ENCODE measurements at places on chromosomes 7 and 10.

GRCh38 chr10:88158526-88159122 is 295.2 kb downstream of the PTEN start:
- DNase-seq, result no peak

DNA sequence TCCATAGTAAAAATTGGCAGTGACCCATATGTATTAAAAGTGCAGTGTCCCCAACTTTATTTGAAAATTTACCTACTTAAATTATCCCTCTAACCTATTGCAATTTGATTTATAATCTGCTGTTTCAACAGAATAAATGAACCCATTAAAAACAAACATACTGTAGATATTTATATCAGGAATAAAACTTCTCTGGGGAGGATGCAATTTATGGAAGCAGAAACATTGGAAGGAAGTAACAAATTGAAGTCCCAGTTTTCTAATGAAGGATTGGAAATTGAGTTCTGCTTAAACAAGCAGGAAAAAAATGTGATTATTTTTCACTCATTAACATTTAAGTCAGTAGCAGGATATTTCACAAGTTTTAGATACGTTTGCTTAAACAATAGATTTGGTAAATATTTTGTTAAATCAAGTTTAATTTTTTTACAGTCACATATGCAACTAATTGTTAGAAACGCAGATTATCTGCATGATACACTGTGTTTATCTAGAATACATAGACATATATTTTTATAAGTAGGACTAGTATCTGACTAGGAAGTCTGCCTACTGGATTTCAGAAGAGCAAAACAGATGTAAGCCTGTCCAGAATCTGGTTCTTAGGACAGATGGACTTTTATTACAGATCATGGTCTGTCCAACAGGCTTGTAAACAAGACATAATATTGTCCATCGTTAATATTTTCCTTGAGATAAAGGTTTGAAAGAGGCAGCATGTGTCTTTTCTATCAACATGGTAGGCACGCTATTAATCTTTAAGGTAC is 5.3 kb downstream of the AGMO start:
- DNase-seq, result no peak

DNA sequence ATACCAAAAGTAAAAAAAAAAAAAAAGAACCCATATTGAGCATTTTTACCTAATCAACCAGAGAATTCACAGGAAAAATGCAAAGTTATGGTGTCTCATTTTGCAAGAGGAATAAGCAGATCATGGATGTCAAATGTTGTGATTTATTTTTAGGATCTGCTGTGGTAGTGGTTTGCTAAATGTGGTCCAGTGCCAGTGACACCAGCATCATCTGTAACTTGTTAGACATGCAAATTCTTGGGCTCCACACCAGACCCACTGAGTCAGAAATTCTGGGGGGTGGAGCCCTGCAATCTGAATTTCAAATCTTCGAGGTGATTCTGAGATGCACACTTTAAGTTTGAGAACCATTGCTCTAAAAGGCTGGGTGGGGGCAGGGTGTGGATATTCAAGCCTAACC is 30.1 kb upstream of the ZEB1 start:
- DNase-seq, result no peak

DNA sequence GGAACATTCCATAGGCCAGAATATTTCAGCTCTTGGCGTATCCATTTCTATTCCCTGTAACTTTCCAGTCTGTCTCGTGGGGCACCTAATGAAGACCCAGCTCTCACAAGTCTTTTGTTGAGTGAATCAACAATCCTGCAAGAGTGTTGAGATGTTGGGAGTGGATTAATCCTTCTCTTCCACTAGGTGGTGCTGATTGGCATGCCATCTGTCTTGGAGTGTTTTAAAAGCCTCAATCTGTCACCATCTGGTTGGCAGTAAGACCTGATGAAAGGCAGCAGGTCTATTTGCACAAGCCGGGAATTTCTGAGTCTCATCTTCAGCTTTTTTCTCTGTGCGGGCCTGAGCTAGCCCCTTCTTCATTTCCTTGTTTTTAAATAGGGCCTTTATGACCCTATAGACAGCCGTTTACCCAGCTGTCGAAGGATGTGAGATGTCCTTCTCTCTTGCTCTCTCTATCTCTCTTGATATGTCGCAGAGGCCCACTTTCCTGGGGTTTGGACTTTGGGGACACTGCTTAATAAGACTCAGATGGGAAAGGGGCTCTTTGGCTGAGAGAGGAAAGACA is 180.5 kb downstream of the ZNF365 start:
- DNase-seq, result peak; percentile 11

DNA sequence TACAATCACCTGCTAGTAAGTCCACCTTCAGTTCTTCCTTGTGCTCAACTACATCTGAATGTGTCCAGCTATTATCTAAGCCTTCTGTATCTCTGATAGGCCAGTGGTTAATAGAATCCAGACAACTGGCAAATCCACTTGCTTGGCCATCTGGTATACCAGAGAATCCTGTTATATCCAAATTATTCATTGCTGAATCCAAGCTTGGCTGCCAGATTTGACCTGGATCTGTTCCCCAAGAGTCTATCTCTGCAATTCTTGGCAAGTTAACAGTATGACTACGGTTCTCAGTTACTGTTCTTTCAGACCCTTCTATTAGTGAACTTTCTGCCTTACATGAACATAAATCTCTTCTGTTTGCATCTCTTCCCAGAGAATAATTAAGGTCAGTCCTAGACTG is 154.6 kb upstream of the TARP start:
- DNase-seq, result no peak

DNA sequence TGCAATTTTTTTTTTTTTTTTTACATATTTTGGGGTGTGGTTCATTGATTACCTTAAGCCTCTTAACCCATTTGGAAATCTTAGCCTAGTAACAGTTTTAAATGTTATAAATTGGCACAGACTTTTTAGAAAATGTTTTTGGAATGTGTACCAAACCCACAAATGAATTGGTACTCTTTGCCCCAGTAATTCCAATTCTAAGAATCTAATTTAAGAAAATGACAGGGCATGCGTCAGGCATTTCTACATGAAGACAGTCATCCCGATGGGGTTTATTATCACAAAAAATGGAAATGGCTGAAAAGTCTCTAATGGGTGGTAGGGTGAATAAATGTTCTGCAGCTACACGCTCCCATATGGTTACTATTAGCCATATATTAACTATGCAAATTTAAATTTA is 54.9 kb downstream of the ITIH5 start:
- DNase-seq, result no peak

- DNase-seq, result no peak
Observed at GRCh38 chr10:130817674-130818073, 493.8 kb downstream of the TCERG1L start.

DNA sequence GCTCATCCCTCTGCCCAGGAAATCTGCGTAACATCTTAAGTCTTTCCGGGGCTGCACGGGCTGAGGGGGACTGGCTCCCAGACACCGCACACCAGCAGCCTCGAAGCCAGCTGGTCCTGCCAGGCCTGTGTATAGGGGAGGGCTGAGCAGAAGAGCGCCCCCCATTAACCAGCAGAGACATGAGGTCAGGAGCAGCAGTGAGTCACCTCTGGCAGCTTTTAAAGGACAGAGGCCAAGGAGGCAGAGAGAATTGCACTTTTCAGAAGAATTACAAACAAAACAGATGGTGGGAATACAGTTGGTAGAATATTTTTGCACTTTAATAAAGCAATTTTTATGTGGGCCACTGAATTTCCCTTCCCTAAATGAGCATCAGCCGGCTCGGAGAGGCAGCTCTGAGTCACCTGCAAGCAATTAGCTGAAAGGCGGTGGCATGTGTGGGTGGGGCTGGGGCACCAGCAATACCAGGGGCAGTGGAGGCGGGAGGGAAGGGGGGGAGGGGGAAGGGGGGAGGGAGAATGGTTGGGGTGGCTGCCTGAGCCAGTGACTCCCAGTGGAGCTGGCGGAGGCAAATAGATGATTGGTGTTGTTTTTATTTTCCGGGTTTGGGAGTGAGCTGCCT is 39.1 kb downstream of the GOLGA7B start:
- DNase-seq, result no peak

DNA sequence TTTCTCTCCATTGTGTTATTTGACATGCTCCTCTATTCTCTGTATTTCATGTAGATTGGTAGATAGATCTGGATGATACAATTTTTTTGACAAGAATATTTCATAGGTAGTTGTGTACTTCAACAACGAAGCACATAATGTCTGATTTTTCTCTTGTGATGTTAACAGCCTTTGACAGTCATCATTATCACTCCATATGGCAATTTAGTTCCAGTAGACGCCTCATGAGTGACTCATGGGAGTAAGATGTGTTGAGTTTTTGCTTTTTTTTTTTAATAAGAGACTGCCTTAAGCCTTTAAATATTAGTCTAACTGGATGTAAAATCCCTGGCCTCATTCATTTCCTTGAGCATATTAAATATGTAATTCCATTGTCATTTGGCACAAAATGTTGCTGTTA is 123.5 kb upstream of the ZNF32 start:
- no peak for DNase-seq

DNA sequence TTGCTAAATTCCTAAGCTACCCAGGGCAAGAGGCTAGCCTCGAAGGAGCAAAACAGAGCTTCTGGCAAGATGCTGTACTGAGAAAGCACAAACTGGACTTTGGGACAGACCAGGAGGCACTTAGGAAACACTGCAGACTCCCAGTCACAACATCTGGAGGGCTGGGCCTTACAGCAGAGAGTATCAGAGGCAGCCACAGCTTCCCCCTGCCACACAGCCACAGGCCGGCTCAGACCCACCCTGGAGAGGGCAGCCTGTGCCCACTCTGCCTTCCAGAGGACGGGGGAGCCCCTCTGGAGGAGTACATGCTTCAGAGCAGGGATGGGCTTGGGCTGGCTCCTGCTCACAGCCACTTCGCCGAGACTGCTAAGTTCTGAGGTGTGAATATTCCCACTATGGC is 17.4 kb downstream of the ESYT2 start:
- no peak for DNase-seq

DNA sequence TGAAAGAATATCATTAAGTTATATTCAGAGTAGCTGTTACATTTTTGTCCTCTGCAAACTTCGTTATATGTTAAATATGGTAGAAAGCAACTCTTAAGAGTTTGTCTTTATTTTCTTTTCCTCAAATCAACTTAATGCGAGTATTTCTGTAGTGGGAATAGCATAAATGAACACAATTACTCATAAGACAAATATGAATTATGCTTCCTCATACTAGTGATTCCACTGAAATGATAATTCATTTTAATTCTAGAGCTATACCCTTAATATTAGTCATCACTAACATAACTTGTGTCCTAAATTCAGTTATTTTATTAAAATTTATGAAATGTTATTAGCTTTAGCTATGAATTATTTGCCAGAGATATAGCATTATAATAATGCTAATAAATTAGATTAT is 820.6 kb upstream of the KCND2 start:
- no peak for DNase-seq

- DNase-seq, result peak; percentile 68
Observed at GRCh38 chr10:47024399-47025252, 113.4 kb downstream of the PTPN20 start.

DNA sequence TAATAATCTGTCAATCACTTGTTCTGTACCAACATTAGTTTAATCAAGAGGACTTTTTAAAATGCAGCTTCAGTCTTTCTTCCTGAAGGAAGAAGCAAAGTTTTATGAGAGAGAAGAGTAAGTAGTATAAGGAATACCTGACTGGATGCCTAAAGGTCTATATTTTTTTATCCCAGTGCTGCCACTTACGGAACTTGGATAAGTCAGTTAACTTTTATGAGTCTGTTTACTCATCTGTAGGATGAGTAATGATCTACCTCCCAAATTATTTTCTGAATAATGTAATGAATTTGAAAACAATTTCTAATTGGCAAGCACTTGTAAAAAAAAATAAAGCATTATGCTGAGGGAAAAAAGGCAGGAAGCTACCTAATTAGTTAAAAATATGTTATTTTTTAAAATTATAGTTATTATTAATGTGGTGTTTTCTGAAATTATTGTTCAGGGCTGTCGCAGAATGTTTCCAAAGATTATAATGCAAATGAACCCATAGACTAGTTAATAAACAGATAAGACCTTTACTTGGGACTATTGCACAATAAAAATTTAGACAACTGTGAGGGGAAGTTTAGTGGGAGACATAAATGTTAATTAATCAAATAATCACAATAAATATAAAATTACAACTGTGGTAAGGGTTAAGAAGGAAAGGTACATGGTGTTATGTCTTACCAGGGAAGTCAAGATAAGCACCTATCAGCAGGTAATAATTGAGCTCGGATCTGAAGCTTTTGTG is 24.6 kb downstream of the SLK start:
- DNase-seq, result no peak

- DNase-seq, result no peak
Observed at GRCh38 chr7:135914346-135914745, 62.8 kb downstream of the MTPN start.

DNA sequence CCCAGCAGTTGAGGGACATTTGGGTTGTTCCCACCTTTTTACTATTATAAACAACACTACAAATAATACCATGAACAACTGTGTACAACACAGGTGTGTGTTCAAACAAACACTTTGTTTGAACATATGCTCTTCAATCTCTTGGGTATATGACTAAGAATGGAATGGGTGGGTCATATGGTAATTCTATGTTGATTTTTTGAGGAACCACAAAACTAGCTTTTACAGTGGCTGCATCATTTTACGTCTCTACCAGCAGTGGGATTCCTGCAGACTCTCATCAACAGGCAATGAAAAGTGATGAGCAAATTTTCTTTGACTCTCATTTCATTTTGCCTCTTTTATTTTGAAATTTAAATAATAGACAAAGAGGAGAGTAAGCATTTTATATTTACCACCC is 116.9 kb upstream of the KLF14 start:
- no peak for DNase-seq

DNA sequence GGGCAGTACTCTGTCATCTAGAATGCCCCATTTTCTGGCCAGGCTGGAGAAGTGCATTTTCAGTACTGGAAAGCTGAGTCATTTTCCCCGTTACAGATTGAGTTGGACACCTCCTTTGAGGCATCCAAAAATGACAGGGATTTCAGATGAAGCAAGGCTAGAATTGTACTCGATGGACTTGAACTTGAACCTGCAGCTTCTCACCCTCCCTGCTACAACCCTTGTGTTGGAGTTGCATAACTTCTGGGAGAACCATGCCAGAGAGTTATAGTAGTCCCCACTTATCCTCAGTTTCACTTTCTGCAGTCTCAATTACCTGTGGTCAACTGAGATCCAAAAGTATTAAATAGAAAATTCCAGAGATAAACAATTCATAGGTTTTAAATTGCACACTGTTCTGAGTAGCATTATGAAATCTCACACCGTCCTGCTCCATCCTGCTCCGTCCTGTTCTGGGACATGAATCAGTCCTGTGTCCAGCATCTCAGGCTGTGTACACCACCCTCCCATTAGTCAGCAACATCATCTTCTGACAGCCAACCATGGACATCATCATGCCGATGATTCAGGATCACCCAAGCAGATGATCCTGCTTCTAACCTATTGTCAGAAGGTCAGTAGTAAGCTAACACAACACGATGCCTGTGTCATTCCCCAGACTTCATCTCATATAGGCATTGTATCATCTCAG is 363.7 kb downstream of the DPP6 start:
- DNase-seq, result no peak
